ENCODE measurements at places on chromosomes 3 and 15.
A peak's percentile ranks its signal among the peaks of the same experiment; 100 is the strongest.

DNA sequence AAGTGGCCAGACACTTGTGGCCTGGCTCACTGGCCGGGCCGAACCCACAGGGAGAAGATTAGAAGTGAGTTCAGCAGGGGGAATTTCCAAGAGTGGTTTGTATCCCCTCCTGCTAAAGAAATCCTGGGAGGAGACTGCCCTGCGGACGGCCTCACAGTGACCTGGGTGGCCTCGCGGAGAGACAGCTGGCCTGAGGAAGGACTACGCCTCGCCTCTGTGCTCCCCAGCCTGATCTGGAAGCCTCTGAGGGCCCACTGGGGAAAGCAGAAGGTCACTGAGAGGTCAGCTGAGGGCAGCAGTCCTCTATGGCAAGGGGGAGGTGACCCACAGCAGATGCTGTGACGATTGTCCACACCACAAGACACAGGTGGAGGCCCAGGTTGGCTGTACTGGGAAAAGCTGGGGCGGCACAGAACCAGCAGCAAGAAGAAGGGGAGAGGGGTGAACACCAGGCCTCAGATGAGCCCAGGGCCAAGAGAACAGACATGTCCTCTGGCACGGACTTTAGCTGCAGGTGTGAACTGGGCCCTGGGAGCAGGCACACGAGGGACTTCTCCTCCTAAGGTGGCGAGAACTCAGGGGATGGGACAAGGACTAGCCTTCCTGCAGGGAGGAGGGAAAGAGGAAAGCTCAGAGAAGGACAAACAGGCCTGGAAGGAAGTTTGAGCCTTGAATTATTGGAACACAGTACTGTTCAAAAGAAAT, 37.2 kb upstream of the DLG1 start:
- peak; percentile 30 for DNase-seq

DNA sequence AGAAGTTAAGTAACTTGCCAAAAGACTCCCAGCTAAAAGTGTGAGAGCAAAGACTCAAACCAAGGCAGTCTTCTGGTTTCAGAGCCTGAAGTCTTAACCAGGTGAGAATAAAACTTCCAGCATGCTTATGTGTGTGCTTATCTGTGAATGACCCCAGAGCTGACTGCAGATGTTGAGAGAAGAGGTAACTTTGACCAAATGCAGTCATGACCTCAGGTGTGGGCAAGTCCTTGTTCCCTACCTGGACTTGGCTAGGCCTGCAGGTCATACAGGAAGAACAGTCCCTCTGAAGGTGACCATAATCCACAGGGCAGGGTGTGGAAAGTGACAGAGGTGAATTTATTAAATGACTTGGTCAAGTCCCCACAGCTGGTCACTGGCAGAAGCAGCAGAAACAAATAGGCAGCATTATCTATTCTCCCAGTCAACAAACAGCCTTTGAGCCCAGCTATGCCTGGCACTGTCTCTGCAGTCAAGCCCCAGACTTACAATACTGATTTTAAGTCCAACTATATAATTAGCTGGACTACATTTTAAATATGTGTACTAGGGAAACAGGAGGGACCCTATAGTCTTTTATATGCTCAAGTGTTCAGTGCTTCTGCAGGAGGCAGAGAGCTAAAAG, 3.0 kb upstream of the CPEB1 start:
- no peak for DNase-seq

GRCh38 chr3:42830437-42831320, 21.4 kb downstream of the ACKR2 start:
- no peak for DNase-seq

DNA sequence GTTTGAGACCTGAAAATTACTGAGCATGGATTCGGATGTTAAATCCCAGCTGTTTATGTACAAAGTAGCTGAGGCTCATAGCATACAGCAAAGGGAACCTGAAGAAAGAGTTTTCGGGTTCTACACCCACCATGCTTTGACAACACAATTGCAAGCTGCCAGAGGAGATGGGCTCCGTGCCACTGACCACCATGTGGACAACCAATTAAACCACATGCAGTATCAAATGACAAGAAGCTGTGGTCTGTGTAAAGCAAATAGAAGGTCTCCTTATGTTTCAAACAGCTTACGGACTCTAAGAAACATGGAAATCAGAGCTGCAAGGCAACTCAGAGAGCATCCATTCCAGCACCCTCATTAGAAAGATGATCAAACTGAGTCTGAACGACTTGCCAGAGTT, 12.9 kb downstream of the GABRB3 start:
- no peak for DNase-seq

DNA sequence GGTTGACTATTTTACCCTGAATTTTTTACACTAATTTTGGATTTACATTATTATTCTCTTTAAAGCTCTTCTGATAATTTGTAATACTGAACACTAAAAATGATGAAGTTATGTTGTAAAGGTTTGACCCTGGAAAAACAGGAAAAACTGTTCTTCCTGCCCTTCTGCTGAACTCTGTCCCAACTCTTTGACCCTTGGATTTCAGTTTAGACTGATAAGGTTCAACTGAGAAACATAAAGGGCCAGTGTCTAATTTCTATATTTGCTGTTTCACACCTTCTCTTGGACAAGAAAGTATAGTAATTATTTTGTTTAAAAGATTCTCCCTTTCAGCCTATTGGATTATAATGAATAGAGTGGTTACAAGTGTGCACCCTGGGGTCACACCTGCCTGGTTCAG, 12.8 kb upstream of the TMOD3 start:
- DNase-seq: no peak

DNA sequence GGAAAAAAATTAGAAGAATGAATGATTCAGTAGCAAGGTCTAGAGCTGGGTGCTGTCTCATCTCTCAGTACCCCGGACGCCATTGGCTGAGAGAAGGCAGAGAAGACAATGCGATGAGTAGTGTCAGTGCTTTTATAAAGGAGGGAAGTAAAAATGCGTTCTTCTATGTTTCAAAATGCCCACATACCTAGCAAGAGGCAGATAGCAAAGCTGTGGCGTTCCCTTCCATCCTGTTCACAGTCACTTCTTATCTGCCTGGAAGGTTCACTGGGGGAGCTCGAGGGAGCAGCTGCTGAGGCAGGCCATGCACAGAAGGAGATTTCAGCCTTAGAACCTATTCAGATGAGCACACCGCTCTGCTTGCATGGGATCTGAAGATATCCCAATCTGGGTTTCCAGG, 234.0 kb downstream of the RPLP1 start:
- DNase-seq: no peak

GRCh38 chr3:167711439-167711838, 23.3 kb downstream of the PDCD10 start:
- DNase-seq: no peak

DNA sequence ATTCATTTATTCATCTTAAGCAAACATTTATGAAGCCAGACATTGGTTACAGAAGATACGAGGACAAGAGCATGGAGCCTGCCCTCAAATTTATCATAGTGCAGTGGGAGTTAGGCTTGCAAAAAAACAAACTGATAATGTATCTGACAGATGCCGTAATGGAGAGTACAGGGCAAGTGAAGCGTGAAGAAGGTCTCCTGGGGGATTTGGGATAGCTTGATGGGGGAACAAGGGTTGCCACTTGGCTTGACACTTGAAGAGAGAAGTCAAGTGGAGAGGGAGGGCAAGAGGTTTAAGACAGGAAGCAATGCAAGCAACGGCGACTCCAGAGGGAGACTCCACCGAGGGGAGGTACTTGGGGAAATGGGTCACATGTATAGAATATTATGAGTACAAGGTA, 129.3 kb downstream of the SSR3 start:
- DNase-seq: peak; percentile 28

GRCh38 chr15:100708916-100709315, 106.5 kb downstream of the ASB7 start:
- DNase-seq: no peak

GRCh38 chr3:196684548-196685407, 27.3 kb downstream of the CEP19 start:
- peak; percentile 66 for DNase-seq

GRCh38 chr3:125512135-125512920, 7.7 kb downstream of the SNX4 start:
- DNase-seq: no peak

GRCh38 chr15:39961051-39961450, 27.1 kb downstream of the EIF2AK4 start:
- DNase-seq: no peak

GRCh38 chr15:63517202-63517601, 12.8 kb downstream of the USP3 start:
- DNase-seq: no peak

GRCh38 chr3:120326784-120327183, 22.4 kb downstream of the LRRC58 start:
- DNase-seq: no peak

DNA sequence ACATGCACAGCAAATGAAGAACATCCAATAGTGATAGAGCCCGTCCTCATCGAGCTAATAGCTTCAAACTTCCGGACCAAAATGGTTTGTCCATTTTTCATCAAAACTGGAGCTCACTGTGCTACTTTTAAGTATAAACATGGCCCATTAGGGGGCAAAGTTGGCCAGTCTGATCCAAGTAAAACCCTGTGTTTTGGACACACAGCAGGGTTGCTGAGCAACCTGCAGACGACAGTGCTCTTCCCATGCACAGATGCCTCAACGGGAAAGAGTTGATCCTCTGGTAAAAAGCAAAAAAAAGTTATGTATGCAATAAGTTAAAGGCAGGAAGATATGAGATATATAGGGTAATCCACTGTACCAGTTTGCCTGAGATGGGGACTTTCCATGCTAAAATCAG, 244.0 kb upstream of the THBS1 start:
- no peak for DNase-seq

- no peak for DNase-seq
Measured at GRCh38 chr3:72554689-72555088, 293.6 kb downstream of the SHQ1 start.

GRCh38 chr3:184059424-184059823, 6.6 kb downstream of the HTR3C start:
- no peak for DNase-seq

DNA sequence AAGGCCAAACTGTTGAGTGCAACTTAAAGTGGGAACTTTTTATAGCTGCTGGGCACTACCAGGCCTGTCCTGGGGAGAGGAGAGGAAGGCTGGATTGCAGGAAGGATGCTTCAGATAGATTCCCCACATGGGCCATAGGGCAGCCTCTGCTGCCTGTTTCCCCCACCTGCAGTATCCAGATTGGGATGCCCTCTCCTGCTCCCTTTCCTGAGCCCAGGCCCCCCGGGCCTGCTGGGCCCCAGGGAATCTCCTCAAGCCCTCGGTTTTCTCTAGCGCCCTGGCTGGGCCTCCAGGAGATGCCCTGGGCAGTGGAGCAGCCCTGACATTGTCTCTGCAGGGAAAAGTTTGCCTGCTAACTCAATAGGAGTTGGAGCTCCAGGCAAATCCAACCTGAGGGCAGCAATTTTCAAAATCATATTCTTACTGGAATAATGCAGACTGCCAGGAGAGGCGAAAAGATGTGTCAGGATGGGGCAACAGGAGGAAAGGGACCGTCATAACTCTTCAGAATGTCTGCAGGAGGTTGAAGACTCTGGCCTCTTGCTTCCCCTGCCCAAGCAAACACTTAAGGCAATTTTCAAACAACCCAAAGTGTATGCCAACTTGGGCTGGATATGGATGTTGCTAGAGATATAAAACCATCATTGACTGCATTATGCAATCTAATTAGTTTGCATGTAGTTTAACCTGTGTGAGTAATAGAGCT, 4.4 kb downstream of the NR2F2 start:
- DNase-seq: no peak

GRCh38 chr15:64809649-64810496, 15.6 kb downstream of the PIF1 start:
- DNase-seq: peak; percentile 92

DNA sequence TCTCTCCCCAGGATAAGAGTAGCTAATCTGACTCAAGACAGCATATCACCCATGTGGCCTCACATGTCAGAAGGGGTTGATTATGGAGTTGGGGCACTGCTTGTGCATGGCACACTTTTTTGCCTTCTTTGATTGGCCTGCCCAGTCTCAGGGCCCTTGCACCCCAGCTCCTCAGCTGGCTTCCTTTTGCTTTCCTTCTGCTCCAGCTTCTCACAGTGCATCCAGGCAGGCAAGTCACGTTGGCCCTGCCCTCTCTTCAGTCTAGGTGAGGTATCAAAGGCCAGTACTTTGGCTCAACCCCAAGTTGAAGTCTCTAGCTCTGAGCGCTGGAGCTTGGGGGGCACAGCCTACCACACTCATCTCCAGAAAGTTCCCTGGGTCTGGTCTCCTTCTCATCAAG, 42.2 kb downstream of the NGRN start:
- no peak for DNase-seq

DNA sequence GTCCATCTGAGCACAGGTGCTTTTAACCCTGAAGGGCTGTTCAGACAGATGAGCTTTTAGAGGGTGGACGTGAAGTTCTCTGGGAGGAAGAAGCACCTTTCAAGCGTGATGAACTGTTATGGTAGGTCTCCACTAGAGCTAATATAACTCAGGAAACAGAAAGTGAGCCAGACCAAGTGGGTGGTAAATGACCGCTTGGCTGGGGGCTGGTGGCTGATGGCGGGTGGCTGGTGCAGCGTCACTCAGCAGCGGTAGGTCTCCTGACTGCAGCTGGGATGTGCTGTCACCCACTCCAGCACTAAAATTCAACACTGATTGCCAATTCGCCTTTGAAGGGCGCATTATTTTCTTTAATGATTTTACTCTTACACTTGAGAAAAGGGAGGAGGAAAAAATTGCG, 31.2 kb upstream of the LACTB start:
- no peak for DNase-seq

GRCh38 chr3:120396469-120396868, 47.3 kb upstream of the LRRC58 start:
- DNase-seq: no peak

DNA sequence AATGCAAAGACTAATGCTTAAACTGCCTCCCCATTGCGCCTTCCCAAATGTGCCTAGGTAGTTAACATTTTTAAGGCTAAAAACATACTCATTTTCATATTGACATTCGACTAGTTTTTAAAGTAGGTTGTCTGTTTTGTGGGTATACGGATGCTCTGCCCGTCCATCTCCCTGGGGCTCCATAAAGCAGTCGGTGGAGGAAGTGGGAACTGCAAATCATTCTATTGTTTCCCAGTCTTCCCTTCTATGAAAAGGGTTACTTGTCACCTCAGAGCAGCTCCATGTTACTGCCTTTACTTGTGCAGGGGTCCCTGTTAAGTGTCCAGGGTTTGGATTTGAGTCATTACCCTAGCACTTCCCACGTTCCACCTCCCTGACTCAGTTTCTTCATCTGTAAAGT, 10.9 kb downstream of the CHCHD6 start:
- DNase-seq: no peak

DNA sequence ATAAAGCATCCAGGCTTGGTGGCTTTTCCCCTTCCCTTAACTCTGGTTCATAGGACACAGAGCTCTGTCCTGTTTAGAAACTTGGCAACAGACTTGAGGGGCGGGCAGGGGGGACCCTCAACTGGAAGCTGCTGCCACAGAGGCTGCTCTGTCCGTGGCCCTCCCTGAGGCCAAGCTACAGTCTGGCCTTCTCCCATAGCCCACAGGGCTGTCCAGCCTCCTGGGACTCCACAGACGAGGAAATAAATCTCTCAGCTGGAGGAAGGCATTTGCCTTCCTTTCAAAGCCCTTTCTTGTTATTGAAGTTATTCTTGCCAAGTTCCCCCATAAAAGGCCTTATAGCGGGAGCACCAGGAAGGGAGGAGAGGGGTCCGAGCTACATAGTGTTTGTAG, 248.8 kb upstream of the TPM1 start:
- DNase-seq: no peak
